ENCODE measurements at places on chromosomes 7 and 10.

- DNase-seq = no peak
These were observed 45.2 kb upstream of the MSMB start for GRCh38 chr10:46091080-46091827.

- DNase-seq = no peak
These were observed 38.7 kb downstream of the KCNH2 start for GRCh38 chr7:150939466-150939865.

DNA sequence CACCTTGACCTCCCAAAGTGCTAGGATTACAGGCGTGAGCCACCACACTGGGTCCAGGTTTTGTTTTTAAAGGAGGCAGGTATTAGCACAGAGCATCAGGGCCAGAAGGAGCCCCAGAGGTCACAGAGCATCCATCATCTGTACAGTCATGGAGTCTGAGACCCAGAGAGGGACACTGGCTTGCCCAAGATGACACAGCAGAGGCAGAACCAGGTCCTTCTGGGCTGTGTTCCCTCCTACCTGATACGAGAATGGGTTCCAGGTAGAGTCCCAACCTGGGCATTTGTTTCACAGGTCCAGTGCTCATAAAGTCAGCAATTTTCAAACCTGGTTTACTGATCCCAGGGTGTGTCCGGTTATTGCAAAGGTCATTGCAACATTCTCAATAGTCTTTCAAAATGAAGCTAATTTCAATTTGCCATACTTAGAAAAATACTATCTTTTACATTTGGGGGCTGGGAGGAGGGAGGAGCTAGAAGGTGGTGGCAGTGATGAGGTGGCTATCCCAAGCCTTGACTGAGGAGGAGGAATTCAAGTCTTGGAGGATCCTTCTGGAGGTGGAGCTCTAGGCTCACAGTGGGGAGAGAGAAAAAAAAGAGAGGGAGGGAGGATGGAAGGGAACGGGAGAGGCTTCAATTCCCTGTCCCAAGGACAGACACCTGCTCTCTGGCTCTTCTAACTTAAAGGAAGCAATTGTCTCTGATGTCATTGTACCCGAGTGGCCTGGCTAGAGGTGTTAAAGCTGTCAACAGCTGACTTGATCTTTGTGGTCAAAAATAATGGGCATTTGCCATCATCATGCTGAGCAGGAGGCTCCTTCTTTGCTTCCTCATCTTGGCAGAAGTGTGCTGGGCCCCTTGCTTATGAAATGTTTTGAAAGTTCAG is 8.1 kb downstream of the MXI1 start:
- DNase-seq = no peak

DNA sequence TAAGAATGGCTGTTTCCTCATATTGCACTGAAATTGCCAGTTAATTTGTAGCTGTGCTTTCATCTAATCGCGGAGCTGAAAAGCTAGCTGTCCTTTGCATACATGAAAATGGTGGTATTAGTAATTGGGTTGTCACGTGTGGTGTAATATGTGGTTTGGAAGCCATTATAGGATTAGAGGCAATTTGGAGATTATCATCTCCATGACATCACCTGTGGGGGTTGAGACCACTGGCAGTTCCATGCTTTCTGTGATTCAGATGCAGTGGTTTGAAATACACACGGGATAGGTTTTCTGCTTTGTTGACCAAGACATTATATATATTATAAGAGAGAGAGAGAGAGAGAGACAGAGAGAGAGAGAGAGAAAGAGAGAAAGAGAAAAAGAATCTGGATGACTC is 180.8 kb downstream of the RAB11FIP2 start:
- no peak for DNase-seq
